Endothelial cell (in vitro differentiated cells): ENCODE measurements at places on chromosomes 13 and 19.
A peak's percentile ranks its signal among the peaks of the same experiment; 100 is the strongest.

DNA sequence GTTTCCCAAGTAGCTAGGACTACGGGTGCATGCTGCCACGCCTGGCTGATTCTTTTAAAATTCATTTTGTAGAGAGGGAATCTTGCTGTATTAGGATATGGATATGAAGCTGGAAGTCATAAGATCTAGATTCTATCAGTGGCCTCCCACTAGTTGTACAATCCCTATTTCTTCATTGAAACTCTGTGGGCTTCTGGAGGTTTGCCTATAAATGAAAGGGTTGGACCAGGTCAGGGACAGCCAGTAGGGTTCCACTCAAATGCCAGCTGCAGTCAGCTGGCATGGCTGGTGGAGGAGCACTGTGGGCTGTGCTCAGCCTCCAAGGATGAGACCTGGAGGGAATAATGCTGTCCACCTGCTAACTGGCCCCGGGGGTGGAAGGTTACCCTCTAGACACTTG lies 110.2 kb upstream of the GJB6 start:
- DNase-seq: no peak

DNA sequence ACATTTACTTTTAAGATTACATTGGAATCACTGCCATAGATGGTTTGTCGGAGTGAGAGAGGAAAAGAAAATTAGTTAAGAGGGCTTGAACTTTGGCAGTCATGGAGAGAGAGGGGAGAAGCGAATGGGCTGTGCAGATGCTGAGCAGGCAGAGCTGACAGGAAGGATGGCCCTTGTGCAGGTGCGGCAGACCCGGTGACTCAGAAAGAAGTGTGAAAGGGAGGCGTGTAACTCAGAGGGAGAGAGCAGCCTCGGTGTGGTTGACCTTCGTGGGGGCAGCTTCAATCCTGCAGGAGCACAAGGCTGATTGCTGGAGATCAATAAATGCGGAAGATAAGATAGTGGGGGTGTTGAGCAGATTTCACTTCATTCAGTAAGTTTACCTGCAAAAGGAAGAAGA lies 76.9 kb downstream of the TNFSF13B start:
- no peak for DNase-seq

GRCh38 chr13:50152224-50152623 lies 137.0 kb downstream of the KCNRG start:
- DNase-seq: no peak

DNA sequence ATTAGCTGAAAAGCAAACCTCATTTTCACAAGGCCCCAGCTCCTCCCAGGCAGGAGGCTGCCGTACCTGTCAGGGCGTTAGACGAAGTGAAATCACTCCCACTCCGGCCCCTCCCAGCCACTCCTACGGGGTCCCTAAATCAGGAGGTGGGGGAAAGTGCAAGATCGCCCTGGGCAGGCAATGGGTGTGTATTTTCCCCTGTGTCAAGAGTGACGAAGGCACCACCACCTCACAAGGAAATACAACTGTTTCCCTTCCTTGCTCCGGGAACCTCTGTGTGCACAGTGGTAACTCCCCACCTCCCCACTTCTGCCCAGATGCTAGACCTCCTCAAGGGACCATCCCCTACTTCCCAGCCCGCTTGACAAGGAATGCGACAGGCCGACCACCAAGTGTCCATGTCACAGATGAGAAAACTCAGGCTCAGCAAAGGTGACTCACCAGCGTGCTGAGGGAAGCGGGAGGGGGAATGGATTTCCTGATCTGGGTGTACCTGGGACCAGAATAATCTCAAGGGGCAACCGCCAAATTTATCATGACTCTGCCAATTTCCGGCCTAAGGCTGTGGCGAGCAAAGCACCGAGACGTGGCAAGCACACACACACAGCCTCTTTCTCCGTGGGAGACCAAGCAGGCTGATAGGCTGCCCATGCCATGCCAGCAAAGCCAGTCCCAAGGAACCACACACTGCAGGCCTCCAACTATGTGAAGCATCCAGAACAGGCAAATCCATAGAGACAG lies 7.3 kb downstream of the PPP6R1 start:
- DNase-seq: no peak

DNA sequence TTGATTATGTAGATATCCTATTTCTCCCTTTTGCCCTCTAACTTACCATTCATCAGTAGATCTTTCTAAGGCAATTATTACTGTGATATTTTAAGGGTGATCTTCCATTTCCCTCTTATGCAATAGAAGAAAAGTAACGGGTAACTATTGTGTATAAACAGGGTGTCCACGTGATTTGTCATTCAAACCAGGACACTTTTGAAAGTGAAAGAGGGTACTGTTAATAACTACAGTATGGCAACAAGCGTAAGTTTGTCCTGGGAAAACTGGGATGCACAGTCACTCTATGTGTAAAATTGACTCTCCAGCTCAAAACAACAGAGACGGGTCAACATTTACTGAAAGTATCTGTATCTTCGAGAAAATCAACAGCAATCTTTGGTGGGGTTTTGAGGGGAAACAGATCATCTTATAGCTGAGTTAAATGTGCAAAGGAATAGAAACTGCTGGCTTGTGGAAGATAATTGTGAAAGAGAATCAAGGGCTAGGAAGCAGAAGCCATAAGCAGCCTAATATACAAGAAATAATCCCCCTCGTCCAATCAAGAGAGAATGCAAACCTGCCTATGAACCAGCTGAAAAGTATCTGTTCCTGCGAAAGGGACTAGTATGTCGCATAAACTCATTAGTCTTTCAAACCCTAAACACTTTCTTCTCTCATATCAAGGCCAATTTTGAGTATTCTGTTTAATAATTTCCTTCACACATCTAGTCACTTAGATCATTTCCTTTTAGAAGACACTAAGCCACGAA lies 126.7 kb downstream of the FOXO1 start:
- no peak for DNase-seq

- no peak for DNase-seq
Observed at GRCh38 chr13:28533125-28533436, 38.2 kb upstream of the FLT1 start.

DNA sequence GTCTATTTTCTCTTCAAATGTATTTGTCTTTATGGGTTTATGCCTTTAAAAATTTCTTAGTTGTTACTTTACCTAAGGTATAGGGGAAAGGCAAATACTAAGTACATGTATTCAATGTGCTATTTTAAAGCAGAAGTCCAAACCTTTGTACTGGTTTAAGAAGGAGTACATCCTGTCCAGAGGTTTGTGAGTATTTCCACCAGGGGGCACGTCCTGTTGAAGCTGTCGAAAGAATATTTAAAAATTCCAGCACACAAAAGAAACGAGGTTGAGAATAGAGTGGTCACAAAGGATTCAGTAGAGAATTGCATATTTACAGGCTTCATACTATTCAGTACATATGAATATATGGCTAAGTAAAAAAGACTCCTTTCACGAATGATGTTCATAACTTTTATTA lies 59.8 kb downstream of the URI1 start:
- DNase-seq: peak; percentile 10

DNA sequence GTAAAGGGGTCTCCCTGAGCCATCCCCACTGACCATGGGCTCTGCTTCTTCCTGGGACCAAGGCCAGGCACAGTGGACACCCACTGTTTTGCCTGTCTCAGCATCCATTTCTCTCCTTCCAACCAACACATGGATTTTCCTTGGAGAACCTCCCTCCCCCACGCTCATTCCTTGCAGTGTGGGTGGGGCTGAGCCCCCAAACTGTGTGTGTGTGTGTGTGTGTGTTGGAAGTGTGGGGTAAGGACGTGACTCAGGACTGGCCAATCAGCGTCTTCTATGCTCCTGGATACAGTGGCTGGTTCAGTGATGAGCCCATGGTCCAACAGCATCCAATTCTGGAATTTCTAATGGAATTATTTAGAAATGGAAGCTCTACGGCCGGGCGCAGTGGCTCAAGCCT lies 18.7 kb downstream of the CEBPA start:
- no peak for DNase-seq

- no peak for DNase-seq
Observed at GRCh38 chr19:14476673-14477401, 1.7 kb upstream of the PTGER1 start.

GRCh38 chr13:36086117-36086516 lies 45.1 kb downstream of the DCLK1 start:
- DNase-seq: no peak

DNA sequence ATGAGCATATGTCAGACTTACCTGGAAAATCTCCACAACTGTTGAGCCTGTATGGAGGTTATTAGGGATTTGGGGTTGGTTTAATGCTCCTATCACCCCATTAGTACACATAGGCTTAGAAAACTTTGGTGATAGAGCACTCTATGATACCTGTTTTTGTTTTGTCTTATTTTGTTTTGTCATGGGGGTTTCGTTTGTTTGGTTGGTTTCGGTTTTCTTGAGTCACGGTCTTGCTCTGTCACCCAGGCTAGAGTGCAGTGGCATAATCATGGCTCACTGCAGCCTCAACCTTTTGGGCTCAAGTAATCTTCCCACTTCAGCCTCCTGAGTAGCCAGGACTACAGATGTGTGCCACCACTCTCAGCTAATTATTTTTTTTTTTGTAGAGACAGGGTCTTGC lies 70.0 kb downstream of the MZT1 start:
- no peak for DNase-seq

DNA sequence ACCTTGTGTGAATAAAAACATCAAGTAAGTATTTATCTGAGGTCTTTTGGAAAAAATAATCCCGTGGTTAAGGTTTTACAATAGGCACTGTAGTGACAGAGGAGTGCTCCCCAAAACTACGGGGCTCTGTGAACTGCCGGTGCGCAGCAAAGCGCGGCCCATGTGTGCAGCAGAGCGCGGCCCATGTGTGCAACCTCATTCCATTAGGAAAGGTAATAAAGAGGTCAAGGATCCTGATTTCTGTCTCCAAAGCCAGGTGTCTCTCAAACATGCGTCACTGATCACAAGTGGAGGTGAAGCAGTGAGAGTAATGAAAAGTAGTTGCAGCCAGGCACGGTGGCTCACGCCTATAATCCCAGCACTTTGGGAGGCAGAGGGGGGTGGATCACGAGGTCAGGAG lies 58.7 kb downstream of the MRPL57 start:
- DNase-seq: no peak

GRCh38 chr13:40130871-40131636 lies 475.6 kb downstream of the COG6 start:
- DNase-seq: no peak

- no peak for DNase-seq
Observed at GRCh38 chr13:71880753-71881541, 13.9 kb upstream of the DACH1 start.

GRCh38 chr19:14135985-14136508 lies 342 bp downstream of the ASF1B start:
- DNase-seq: no peak

GRCh38 chr19:10431254-10431942 lies 11.1 kb downstream of the PDE4A start:
- no peak for DNase-seq

DNA sequence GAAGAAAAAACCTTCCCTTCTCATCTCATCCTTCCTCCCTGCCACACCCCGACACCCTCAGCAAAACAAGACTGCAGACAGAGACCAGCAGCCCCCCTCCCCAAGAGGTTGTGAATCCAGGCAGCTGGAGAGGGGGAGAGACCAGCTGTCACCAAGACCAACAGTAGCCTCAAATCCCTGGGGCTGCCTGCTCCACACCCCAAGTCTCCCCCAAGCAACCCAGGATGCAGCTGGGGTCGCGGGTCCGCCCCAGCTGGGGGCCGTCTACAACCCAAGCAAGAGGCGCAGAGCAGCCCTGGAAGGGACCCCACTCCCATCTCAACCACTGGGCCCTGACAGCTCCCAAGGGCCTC lies 7.1 kb downstream of the KLF16 start:
- no peak for DNase-seq

GRCh38 chr19:48997972-48998371 lies 4.3 kb downstream of the RUVBL2 start:
- peak; percentile 83 for DNase-seq

- no peak for DNase-seq
Observed at GRCh38 chr13:62837895-62838294, 1422.2 kb upstream of the PCDH20 start.

DNA sequence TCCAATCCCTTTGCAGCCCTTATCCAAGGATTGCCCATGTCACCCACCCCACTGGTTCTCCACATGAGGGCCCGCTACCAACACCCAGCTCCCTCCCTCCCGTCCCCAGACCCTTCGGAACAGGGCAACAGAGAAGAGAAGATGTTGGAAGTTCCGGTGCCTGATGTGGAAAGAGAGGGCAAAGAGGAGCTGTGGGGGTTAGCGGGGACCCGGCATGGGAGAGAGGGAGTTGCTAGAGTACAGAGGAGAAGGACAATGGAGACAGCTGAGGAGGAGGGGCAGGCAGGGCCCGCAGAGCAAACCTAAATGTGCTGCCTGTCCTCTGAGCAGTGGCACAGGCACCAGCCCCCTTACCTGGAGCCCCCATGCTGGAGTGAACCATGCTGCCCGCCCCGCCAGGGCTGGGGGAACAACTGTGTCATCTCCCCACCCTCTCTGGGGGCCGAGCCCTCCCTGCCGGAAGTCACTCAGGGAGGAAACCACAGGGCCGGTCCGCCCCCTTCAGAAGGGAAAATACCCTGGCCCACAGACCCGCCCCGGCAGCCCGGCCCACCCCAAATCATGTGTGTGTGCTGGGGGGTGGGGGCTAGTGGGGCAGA lies at the start of gene POU2F2:
Gene POU2F2 (minus strand): TSS at position 417 of the 599 bp plus-strand sequence. CDS start 35 bp downstream, at position 382.
- DNase-seq: no peak

DNA sequence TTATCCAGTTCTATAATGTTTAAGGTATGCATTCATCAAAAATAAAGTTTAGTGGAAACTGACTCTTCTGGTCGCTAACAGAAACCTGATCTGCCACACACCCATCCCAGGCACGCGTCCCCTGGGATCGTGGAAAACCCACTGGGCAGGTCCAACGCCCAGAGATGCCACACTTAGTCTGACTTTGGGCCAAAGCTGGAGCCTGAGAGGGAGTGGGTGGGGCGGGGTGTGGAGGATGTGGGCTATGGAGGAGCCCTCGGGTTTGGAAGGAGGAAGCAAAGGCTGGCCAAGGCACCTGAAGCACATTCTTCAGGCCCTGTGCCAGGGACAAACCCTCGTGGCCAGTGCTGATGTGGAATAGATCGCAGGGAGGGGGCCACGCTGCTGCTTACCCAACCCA lies 2.5 kb downstream of the IGFL1 start:
- no peak for DNase-seq

DNA sequence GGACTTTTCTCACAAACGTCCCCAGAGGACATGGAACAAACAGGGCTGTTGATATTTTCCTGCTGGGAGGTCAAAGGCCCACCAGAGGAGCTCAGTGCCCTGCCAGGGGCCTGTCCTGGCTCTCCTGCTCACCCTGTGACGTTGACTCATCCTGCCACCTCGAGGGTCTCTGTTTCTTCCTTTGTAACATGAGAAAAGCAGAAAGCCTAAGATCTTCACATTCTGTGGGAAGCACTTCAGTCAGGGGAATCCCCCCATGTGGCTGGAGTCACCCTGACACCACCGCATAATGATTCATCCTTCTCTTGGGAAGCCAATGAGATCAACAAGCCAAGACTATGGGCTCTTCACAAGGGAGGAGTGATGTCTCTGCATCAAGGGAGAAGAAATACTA lies 147.9 kb downstream of the KATNAL1 start:
- DNase-seq: no peak
